ENCODE measurements at places on chromosomes 13 and 19. TPM values are rescaled to one million over a fixed set of nuclear protein-coding genes. Genes with fewer than 3 reads are reported as not detected.
A peak's percentile ranks its signal among the peaks of the same experiment; 100 is the strongest.

Gene ZNF534
- total RNA-seq, result 0.16 TPM

Gene CD70
- not detected for total RNA-seq

Gene ZNF614
- total RNA-seq, result 3.8 TPM

GRCh38 chr13:25541434-25542123 lies 169.8 kb downstream of the ATP8A2 start:
- H3K27me3 ChIP-seq, result no peaks in the 10 kb centered on the region
- H3K4me1 ChIP-seq, result no peaks in the 10 kb centered on the region
- no peak for DNase-seq
- no peak overlapping the region for H3K27ac ChIP-seq

DNA sequence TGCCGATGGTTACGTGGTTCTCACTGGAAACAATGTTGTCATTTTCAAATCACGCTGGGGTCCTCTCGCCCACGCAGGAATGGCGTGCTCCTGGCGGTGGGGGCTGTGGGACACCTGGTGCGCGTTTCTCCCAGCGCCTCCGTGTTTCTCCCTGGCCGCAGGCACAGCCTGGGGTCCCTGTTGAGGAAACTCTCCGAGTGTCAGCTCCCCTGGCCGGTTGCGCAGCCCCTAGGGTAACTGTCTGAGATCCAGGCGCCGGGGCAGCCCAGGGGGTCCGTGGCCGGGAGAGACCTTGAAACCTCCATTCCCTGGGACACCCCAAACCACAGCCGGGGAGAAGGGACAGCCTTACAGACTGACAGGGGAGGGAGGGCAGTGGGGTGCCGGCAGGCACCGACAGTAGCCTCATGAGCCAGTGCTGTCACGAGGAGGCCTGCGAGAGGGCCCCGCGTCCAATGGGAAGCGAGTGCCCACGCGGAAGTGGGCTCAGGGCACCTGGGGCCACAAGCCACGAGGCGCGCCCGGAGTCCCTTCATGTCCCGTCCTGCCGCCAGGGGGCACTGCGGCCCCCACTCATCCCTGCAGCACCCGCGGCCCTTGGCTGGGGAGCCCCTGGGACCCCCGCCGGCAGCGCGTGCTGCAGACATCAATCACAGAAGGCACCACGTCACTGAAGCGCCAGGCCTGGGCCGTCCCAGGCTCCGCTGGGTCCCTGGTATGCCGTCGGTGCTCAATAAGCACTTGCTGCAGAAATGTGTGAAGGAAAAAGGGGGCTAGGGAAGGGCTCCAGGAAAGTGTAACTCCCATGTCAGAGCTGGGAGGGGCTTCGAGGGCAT lies 9.5 kb downstream of the ADAMTSL5 start:
- H3K27ac ChIP-seq, result no peak overlapping the region
- peaks cover 17% of the 10 kb centered on the region for H3K27me3 ChIP-seq
- no peaks in the 10 kb centered on the region for H3K36me3 ChIP-seq
- H3K4me3 ChIP-seq, result peak overlapping the region; percentile 51

DNA sequence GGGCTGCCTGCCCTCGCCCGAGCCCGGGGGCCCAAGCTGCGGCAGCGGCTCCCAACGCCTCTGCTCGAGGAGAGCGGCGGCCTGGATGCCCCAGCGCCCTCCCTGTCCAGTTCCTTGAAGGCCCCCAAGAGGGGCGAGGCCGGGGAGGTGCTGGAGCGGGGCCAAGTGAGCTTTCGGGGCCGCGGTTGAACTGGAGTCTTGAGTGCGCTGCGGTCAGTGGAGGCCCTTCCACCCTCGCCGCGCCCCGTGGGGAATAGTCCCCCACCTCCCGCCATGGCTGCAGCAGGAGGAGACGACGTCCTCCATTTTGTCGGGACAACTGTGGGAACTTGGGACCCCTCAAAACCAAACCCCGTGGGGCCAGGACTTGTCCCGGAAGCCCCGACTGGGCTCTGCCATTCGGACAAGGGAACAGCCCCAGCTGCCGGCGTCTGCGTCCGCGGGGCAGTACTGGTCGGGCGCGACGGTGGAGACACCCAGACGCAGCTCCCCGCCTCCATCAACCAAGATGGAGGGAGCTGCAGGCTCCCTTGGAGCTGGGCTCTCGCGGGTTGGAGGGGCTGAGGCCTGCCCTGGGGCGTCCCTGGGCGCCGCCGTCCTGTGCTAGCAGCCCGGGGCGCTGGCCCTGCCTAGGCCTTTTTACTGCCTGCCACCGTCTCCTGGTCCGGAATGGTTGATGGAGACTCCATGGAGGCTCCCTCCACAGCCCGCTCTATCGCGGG lies 736 bp upstream of the ZMYM5 start:
- peak; percentile 78 for DNase-seq
- peak overlapping the region; percentile 94 for H3K27ac ChIP-seq
- H3K27me3 ChIP-seq, result no peaks in the 10 kb centered on the region
- peaks cover 16% of the 10 kb centered on the region for H3K4me1 ChIP-seq

DNA sequence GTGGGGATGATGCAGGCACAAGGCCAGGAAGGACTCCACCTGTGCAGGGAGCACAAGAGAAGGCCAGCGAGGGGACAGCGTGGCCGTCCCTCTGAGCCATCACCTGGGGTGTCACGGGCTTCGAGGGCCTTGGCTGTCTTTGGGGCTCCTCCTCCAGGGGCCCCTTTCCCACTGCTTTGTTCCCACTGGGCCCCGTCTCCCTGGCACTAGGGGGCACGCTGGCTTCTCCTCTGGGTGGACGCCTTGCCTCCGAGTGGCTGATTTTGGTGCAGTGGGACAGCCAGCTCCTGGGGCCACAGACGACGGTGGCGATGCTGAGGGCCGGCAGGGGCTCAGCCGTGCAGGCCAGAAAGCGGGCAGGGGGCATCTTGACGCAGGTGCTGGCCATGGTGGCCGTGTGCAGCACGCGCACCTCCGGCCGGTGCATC lies 43.2 kb upstream of the GRTP1 start:
- peaks cover 13% of the 10 kb centered on the region for H3K36me3 ChIP-seq
- peak overlapping the region; percentile 99 for H3K27ac ChIP-seq
- no peaks in the 10 kb centered on the region for H3K27me3 ChIP-seq
- peak overlapping the region; percentile 66 for H3K4me3 ChIP-seq
- H3K4me1 ChIP-seq, result peaks cover 63% of the 10 kb centered on the region

- no peaks in the 10 kb centered on the region for H3K27me3 ChIP-seq
- no peaks in the 10 kb centered on the region for H3K36me3 ChIP-seq
- no peaks in the 10 kb centered on the region for H3K4me1 ChIP-seq
- DNase-seq, result no peak
These were observed 650.5 kb upstream of the SLC10A2 start for GRCh38 chr13:103716718-103717117.

DNA sequence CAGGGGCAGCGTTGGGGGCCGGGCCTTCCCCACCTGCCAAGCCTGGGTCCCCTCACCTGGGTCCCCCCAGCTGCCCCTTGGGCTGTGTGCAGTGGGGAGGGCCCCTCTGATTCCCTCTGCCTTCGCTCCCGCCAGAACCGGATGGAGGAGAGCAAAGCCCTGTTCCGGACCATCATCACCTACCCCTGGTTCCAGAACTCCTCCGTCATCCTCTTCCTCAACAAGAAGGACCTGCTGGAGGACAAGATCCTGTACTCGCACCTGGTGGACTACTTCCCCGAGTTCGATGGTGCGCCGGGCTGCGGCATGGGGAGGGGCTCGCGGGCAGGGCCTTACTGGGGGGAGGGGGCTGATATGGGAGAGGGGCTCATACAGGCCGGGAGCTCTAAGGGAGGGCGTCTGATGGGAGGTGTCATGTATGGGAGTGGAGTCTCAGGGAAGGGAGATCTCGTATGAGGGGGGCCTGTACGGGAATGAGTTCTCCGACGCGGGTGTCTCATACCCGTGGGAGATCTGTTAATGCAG lies 16.7 kb upstream of the GNA15 start:
- H3K4me1 ChIP-seq, result no peaks in the 10 kb centered on the region
- no peak overlapping the region for H3K4me3 ChIP-seq
- no peak overlapping the region for H3K27ac ChIP-seq
- DNase-seq, result peak; percentile 32
- H3K36me3 ChIP-seq, result no peaks in the 10 kb centered on the region
- no peaks in the 10 kb centered on the region for H3K27me3 ChIP-seq

DNA sequence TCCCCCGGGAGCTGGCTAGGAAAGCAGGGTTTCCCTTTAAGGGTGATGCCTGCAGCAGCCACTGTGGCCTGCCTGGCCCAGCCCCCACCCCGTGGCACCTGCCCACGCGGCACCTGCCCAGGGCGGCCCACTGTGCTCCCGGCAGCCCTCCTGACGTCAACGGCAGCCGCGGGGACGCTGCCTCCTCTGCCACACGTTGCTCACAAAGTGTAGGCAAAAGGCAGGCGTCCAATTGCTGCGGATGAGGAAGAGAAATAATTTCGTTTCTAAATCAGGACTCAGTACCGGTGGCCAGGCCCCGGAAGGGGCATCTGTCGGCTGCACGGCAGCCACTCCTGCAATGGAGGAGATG lies 122.3 kb downstream of the URI1 start:
- no peak overlapping the region for H3K4me3 ChIP-seq
- H3K4me1 ChIP-seq, result no peaks in the 10 kb centered on the region

DNA sequence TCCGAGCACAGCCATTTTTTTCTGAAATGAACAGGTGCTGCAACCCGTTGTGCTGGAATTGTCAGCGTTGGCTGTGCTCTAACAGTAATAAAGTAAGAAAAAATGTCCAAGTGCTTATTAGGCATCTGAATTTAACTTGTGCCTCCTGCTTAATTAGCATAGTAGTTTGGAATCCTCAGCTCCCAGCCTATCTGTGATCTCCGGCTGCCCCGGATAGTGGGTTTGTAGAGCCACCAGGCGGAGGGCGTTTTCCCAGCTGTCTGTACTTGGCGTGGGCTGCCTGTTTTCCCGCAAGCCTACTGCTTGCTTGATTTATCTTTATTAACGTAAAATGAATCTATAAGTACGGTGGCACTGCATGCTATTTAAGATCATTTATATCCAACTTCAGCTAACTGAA lies 137.9 kb downstream of the MTUS2 start:
- no peak for DNase-seq
- no peaks in the 10 kb centered on the region for H3K4me1 ChIP-seq
- H3K4me3 ChIP-seq, result no peak overlapping the region
- H3K27ac ChIP-seq, result no peak overlapping the region
- no peaks in the 10 kb centered on the region for H3K27me3 ChIP-seq
- no peaks in the 10 kb centered on the region for H3K36me3 ChIP-seq

DNA sequence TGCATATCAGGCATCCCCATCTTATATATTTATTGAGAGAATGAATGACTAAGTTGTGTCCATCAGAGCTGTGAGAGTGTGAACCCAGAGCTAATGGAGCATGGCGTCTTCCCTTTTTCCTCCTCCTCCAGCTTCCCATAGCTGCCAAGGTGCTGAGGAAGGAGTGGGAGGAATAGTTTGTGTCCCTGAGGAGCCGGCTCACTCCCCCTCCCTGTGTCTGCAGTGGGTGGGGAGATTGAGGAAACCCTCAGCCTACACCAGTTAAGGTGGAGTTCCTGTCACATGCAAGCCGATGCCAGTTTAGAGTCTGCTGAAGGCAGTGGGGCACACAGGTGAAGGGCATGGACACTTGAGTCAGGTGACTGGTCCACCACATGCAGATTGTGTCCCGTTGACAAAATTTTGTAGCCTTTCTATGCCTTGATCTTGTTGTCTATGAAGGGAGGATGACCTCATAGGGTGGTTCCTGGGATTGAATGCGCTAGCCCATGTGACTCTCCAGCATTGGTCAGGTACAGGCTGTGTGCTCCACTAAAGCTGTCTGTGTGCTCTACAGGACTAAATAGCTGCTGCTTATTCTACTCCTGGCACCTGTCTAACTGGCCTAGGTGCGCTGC lies 47.6 kb upstream of the GPI start:
- no peaks in the 10 kb centered on the region for H3K27me3 ChIP-seq
- DNase-seq, result no peak
- H3K4me3 ChIP-seq, result no peak overlapping the region
- peak overlapping the region; percentile 72 for H3K27ac ChIP-seq
- H3K36me3 ChIP-seq, result no peaks in the 10 kb centered on the region
- H3K4me1 ChIP-seq, result peaks cover 52% of the 10 kb centered on the region

GRCh38 chr13:31930901-31931522 lies 100.6 kb upstream of the FRY start:
- no peak overlapping the region for H3K4me3 ChIP-seq
- H3K4me1 ChIP-seq, result no peaks in the 10 kb centered on the region
- DNase-seq, result no peak
- H3K36me3 ChIP-seq, result no peaks in the 10 kb centered on the region

Measured in psoas muscle (tissue), 8 donors.